ENCODE measurements at places on chromosomes 1 and 21.

GRCh38 chr1:240310226-240310925 lies 218.7 kb downstream of the FMN2 start:
- peak; percentile 38 for DNase-seq

DNA sequence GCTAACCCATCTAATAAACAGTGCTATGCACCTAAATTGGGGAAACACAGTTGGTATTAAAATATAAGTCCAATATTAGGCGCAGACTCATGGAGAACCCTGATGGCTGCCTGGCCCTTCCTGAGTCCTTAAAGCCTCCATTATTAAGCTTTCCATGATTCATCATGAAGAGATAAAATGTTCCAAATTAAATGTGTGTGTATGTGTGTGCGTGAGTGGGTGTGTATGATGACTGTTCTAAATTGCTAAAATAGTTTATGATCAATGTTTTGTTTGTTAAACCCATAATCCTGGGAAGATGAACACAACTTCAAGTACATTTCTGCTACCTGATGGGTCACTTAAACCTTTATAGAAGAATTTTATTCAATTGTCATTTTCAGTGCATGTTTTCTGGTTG lies 6.3 kb upstream of the RBBP5 start:
- DNase-seq, result no peak

- no peak for DNase-seq
Measured at GRCh38 chr1:181817091-181817490, 244.4 kb downstream of the ZNF648 start.

DNA sequence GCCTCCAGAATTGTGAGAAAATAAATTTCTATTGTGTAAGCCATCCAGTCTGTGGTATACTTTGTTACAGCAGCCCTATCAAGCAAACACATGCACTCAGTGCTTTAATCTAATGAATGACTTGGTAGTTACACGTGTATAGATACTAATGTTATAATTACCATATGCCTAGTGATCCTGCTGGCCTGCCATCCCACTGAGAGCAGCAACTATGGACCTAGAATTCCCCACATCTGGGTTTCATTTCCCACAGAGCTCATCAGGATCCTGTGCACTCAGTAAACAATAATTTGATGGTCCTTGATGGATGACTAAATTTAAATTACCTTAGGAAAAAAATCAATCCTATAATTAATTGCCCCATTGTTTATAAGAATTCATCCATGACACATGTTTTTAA lies 86.5 kb upstream of the RGS1 start:
- peak; percentile 19 for DNase-seq

DNA sequence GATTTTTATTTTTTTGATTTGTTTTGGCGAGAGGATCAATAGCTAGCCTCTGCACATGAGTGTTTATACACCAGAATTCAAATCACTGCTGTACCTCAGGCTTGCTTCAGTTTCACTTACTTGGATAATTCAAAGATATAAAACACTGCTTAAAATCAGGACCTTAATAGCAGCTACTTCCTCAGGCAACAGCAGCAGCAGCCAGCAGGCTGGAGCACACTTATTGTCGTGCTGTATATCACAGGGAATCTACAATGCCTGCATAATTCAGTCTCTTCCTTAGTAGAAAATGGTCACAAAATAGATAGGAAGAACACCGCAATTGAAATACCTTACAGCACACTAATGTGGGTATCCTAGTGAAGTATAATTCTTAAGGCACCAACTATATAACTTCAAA lies 497.3 kb downstream of the NEGR1 start:
- DNase-seq, result no peak

GRCh38 chr1:17097787-17098186 lies 21.5 kb downstream of the PADI2 start:
- no peak for DNase-seq

GRCh38 chr1:179052776-179053175 lies 27.1 kb downstream of the FAM20B start:
- no peak for DNase-seq

DNA sequence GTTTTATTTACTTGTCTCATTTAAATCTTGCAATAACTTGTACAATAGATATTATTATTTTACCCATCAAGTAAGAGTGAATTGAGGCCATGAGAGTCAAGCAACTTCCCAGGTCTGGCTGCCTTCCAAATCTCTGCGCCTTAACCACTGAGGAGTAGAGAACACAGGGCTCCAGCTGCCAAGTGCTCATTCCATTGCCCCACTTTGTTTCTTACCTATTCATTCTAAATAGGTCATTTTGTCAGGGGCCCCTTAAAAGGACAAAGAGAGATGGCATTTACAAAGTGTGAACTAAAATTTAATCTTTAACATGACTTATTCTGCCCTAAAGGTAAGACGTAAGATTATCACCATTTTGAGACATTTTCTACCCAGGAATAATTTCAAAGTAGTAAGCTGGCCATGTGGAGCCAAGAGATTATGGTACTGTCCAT lies 3.5 kb downstream of the PPP1R15B start:
- DNase-seq, result peak; percentile 46

- DNase-seq, result no peak
Measured at GRCh38 chr1:238242181-238242580, 351.5 kb upstream of the ZP4 start.

DNA sequence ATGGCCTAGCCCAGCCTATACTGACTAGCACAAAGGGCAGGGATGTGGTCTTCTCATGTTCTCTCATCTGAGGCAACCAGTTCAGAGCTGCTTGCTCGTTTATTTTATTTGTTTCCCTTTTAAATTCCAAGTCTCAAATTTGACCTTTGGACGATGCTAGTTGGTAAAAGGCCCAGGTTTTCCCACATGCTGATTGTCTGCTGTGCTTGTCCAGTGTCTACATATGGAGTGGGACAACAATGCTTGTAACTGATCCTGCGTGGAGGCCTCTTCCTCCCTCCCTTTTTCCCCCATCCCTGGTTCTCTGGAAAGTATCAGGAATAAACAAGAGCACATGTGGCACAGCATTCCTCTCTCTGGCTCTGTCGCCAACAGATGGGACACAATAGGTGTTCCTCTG lies 34.0 kb upstream of the BEND5 start:
- DNase-seq, result no peak

DNA sequence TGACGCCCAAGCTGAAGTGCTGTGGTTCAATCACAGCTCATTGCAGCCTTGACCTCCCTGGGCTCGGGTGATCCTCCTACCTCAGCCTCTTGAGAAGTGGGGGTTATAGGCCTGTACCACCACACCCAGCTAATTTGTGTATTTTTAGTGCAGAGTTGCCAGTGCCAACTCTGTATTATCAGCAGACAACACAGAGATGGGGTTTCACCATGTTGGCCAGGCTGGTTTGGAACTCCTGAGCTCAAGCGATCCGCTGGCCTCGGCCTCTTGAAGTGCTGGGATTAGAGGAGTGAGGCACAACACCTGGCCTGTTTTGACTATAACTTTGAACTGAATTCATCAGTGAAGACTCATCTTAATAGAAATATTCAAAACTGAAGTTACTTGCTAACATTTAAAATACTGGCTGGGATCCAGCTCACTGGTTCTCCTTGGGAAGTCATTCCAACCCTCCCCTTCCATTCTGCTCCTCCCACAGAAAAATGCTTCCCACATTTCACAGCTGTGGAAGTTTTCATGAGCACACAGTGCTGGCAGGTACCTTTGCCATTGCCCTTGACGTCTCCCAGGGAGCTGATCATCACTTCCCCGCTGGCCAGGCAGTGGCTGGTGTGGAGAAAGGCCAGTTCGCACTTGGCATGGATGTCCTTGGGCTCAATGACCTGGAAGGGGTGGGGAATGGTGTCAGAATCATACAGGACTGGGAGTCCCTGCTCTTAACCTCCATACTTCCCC lies 4.7 kb downstream of the SELENBP1 start:
- no peak for DNase-seq

GRCh38 chr1:59096501-59096900 lies 200.4 kb upstream of the FGGY start:
- DNase-seq, result no peak

- no peak for DNase-seq
Measured at GRCh38 chr21:37270576-37271365, 3.6 kb upstream of the VPS26C start.

- peak; percentile 9 for DNase-seq
Measured at GRCh38 chr1:246219508-246220030, 287.5 kb downstream of the SMYD3 start.

- no peak for DNase-seq
Measured at GRCh38 chr1:45995298-45995697, 137.1 kb downstream of the PIK3R3 start.

GRCh38 chr21:26273686-26274313 lies 103.2 kb upstream of the APP start:
- DNase-seq, result no peak
